Effector memory CD4-positive, alpha-beta T cell (primary cell): ENCODE measurements at places on chromosomes 12 and 14.

DNA sequence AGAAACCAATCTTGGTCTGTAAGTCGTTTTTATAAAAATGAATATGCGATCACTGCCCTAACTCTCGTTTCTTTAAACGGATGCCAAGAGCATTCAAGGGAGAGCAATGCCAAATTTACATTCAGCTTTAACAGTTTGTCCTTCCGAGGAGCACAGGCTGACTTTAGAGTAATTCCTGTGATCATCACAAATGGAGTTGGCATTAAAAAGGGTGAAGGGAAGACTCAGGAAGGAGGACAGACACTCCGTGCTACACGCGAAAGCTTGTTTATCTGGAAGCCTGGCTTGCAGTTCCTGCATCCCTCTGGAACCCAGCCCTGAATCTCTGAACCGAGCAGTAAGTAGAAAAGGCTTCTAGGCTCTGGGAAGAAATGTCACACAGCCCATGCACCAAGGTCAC is 78.4 kb downstream of the PAPOLA start:
- no peak for DNase-seq

DNA sequence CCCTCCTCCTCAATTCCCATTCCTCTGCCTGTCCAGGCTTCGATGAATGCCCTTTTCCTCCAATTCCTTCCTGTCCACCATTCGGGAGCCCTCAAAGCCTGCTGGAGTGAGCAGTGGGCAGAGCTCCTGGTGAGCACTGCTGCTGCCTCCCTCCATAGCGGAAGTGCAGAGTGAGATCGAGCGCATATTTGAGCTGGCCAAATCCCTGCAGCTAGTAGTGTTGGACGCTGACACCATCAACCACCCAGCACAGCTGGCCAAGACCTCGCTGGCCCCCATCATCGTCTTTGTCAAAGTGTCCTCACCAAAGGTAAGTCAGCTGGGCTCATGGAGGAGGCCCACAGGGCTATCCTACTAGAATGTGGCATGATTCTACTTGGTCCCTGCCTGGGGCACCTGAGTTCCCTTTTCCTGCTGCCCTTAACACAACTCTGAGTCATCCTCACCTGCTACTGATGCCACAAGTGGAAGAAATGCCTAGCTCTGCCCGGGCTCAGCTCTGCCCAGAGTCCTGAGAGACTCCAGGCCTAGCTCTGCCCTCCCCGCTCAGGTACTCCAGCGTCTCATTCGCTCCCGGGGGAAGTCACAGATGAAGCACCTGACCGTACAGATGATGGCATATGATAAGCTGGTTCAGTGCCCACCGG is 8.0 kb downstream of the CACNB3 start:
- DNase-seq, result no peak

GRCh38 chr14:48193893-48194292 is 518.5 kb upstream of the MDGA2 start:
- DNase-seq, result no peak

DNA sequence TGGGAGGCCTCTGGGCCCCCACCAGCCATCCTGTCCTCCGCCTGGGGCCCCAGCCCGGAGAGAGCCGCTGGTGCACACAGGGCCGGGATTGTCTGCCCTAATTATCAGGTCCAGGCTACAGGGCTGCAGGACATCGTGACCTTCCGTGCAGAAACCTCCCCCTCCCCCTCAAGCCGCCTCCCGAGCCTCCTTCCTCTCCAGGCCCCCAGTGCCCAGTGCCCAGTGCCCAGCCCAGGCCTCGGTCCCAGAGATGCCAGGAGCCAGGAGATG is 729 bp upstream of the GAPDH start:
- no peak for DNase-seq

- DNase-seq, result no peak
Measured at GRCh38 chr12:114218136-114218535, 187.8 kb downstream of the TBX5 start.

DNA sequence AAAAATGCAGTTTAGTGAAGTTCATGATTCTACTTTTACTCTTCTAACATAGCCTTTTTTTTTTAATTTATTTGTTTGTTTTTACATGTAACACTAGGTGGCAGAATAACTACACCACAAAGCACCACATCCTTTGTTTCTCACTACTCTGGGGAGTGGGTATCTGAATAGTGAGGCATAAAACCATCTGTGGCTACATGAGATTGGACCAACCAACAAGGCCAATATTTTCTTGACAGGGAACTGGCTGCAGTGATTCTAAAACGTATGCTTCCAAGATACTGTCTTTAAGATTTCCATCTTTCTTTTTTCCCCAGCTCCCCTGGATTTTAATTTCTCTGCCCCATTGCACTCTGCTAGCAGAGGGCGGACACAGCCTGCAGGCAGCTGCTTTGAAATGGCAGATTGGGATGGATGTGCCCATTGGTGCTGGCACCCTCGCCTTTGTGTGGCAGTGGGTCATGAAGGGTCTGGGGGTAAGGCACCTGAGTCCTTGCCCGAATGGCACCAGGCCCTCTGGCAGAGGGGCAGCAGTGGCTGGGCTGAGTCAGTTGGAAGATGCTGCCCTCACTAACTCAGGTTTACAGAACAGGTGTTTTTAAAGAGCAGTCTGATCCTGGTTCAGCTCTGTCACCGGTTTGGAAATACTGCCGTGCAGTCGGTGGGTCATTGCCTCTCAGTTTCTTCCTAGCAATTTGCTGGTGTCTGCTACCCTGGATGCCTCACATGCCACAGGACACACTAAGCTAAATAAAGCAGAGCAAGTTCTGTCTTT is 429.1 kb downstream of the RAD51B start:
- no peak for DNase-seq

DNA sequence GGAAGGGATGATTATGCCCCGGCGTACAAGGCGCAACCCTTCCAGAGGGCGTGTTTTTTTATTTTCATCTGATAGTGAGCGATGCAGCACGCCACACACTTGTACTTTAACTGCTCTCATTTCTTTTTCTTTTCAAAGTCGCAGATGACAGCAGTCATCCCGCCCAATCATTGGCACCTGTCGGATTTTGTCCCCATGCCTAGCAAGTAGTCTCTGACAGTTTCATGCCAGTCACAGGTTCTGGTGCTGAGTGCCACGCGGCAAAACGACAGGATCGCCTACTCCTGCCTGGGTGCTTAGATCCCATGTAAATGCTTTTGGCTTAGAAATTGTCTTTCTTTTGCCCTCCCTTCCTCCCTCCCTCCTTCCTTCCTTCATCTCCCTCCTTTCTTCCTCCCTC is 117.7 kb downstream of the GLT1D1 start:
- DNase-seq, result no peak

- no peak for DNase-seq
Measured at GRCh38 chr14:75301666-75302325, 23.2 kb downstream of the FOS start.

DNA sequence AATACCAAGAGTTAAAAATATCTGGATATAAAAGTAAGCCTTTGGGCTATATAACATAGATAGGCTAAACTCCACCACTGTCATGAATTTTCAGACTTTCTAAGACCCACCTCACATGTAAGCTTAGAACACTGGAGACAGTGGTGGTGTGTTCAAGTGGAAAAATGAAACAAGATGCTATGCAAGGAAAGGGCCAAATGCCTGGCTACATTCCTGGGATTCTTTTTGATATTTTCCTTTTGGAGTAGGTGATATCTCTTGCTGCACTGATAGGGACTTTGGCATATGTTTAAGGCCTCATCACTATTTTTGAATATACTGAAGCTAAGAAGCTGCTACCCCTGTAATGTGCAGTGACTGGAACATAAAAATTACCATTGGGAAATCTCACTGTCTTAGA is 341.3 kb downstream of the SLC16A7 start:
- no peak for DNase-seq
